Activated T-cell treated with anti-CD3 and anti-CD28 coated beads, Interleukin-2, amount 50 U/mL, for 4 hours (primary cell): ENCODE measurements at places on chromosomes 13 and 19.

- DNase-seq = no peak
Measured at GRCh38 chr13:50222569-50223332, 207.5 kb downstream of the KCNRG start.

- DNase-seq = no peak
Measured at GRCh38 chr19:46670813-46671212, 9.8 kb upstream of the DACT3 start.

GRCh38 chr13:53127373-53127772 is 98.8 kb downstream of the OLFM4 start:
- DNase-seq = no peak

DNA sequence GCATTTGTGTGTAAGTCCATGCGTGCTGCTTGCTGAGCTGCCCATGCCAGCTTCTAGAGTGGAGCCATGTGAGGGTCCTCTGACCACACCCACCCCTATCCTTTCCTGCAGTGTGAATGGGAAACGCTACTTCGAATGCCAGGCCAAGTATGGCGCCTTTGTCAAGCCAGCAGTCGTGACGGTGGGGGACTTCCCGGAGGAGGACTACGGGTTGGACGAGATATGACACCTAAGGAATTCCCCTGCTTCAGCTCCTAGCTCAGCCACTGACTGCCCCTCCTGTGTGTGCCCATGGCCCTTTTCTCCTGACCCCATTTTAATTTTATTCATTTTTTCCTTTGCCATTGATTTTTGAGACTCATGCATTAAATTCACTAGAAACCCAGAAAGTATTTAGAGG is 10.3 kb downstream of the TBCB start:
- DNase-seq = no peak

DNA sequence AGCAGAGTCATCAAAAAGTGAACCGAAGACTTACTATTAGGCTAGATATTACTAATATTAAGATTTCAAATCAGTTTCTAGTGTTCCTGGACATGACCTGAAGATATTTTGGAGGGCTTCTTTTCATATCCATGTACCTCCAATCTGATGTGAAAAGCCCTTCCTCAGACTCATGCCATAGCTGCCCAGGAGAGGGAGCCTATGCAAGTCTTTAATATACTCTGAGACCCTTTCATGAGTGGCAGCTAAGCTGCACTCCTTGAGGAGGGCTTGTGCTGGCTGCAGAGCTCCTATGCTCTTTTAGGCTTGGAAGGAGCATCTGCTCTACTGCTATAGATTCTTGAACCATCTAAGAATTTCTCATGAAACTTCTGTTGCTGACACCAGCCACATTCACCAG is 715.3 kb downstream of the OLFM4 start:
- no peak for DNase-seq

GRCh38 chr13:32881074-32881776 is 135.0 kb upstream of the KL start:
- DNase-seq = no peak

DNA sequence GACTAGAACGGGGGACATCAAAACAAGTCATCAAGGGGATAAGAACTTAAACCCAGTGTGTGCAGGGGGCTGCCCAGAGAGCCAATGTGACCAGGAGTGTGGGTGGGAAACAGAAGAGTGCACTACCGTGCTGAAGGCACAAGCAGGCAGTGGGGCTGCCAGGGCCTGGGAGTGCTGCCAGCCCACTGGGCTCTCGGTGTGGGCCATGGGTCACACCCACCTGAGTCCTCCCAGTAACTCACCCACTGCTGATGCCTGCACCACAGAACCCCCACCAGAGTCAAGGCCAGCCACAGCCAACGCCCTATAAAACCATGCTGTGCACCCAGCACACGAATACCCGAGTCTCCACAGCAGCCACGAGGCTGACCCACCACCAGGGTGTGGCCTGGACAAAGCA is 8.5 kb downstream of the MED26 start:
- no peak for DNase-seq
